ENCODE measurements at places on chromosomes 3 and 15. TPM values are rescaled to one million over a fixed set of nuclear protein-coding genes. Genes with fewer than 3 reads are reported as not detected.

The ZBTB47 gene
- total RNA-seq = 5.0 TPM

The GASK1A gene
- 19.9 TPM for total RNA-seq

The STT3B gene
- 68.7 TPM for total RNA-seq

The GHRL gene
- total RNA-seq = 0.30 TPM

The TMCO5A gene
- total RNA-seq = not detected

The HYPK gene
- total RNA-seq = 8.6 TPM
